ENCODE measurements at places on chromosomes 4 and X.

GRCh38 chr4:20283039-20283438 lies 31.3 kb downstream of the SLIT2 start:
- no peak for DNase-seq

DNA sequence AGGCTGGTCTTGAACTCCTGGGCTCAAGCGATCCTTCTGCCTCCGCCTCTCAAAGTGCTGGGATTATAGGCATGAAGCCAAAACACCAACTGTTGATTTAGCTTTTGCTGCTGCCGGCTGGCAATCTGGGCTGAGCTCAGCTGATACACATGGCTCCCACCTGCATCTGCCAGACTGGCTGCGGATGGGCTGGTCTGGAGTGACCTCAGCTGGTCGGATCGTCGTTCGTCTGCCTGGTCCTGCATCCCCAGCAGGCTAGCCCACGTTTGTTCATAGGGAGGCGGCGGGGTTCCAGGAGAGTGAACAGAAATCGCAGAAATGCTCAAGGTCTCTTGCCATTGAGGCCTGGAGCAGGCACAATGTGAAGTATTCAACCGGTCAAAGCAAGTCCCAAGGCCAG lies 74.4 kb upstream of the DDX3X start:
- no peak for DNase-seq

- no peak for DNase-seq
Measured at GRCh38 chr4:98275145-98275544, 14.0 kb downstream of the RAP1GDS1 start.

DNA sequence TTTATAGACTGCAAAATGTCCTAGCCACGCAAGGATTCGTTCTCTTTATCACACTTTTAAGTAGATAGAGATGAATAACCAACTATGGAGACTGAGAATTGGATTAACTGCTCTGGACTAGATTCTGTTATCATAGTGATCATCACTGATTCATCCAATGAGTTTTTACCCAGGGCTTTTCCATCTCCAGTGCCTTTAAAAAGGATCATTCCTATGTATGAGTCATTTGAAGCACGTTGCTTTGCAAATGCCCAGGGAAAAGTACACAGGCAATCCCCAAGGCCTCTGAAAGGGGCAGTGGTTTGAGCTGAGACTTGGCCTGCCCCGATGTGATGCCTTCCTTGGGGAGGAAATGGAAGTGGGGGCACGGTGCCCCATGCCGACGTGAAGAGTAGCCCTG lies 122.7 kb upstream of the PSAPL1 start:
- no peak for DNase-seq

DNA sequence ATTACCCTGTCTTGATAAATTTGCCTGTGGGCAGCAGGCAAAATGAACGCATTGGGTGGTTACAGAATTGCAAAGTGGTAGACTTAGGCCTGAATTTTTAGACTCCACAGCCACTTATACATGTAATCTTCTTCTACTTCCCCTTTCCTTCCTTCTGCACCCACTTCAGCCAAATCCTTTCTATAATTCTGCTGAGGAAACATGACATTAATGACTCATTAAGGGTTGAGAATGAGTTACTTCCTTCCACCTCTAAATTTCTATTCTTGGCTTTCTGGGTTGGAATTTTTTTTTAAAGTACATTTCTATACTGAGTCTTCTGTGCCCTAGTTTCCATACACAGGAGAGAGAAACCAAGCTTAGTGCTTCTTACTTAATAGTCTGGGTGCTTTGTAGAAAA lies 10.1 kb downstream of the PAPSS1 start:
- no peak for DNase-seq

- DNase-seq, result no peak
Measured at GRCh38 chrX:44946771-44947170, 73.8 kb downstream of the KDM6A start.

- peak; percentile 17 for DNase-seq
Measured at GRCh38 chr4:74365761-74366160, 816 bp downstream of the EREG start.

DNA sequence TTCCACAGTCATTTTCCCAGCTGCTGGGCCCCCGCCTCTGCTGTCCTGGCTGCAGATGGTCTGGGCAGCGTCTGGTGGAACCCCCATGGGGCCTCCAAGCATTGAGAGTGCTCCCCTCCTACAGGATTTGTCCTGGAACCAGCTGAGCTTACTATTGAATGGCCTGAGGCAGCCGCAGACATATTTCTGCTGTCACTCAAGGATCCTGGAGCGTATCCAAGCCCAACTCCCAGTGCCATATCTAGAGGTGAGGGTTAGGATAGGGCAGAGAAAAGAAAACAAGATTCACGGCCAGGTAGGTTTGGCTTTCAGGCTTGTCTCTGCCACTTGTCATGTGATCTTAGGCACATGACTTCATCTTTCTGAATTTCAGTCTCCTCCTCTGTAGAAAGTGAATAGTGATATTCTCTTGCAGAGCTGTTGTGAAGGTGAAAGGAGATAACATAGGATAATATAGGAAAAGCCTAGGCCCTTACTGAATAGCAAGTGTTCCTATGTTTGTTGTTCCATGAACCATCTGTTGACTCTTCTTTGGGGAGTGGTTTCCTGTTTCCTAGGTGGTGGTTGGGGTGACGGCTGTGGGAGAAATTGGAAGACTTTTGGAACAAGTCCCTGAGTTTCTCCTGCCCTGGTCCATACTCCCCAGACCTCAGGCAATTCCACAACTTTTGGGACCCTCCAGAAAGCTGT lies 52.3 kb downstream of the SEPSECS start:
- DNase-seq, result no peak

DNA sequence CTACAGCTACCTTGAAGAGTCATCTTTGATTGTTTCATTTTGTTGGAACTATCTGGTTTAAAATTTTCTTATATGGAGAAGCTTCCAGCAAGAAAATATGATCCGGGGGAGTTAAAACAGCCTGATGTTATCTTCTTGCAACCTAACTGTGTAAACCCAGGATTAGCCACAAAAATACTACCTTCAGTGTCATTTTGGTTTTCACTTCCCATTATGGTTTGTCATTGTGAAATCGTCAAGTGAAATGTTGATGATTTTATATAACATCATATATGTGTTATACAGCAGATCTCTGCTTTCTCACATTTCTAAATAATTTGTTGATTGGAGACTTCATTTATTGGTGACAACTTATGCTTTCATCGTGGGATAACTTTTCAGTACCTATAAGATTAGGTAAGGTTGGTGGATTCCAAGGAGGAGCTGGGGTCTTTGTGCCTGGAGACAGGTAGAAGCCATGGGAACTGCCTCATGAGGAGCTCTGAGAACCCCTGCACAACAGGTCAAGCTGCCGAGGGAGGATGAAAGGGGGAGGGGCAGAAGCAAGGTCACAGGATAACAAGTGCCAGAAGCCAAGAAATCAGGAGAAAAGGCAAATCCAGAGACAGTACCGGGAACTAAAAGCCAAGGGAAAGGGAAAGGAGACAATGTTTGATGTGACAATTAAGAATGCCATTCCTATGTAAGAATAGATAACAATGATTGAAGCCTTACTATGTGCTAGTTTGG lies 7.2 kb downstream of the ARHGAP24 start:
- DNase-seq, result no peak

DNA sequence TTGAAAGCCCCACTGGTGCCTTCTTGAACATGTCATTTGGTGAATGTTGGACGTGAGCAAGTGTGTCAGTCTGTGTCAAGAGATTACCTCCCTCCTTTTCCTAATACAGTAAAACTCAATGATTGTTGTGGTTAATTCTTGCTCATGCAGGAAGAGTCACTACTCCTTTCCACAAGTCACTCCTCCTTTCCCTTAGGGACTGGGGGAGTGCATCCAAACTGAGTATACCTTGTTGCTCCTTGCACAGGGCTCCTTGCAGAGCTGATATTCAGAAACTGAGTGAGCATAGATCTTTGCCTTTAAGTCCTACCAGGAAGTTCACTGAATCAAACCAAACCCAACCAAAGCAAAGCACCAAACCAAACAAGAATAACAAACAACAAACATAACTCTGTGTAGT lies 63.9 kb downstream of the GPR50 start:
- DNase-seq, result no peak

DNA sequence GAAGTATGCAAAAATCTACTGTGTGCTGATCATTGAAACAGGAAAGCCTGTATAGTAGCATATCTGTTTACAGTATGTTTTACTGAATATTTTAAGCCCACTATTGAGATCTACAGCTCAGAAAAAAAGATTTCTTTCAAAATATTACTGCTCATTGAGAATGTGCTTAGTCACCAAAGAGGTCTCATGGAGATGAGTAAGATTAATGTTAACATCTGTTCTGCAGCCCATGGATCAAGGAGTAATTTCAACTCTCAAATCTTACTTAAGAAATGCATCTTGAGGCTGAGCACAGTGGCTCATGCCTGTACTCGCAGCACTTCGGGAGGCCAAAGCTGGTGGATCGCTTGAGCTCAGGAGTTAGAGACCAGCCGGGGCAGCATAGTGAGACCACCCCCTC lies 3.3 kb downstream of the RNF4 start:
- no peak for DNase-seq

DNA sequence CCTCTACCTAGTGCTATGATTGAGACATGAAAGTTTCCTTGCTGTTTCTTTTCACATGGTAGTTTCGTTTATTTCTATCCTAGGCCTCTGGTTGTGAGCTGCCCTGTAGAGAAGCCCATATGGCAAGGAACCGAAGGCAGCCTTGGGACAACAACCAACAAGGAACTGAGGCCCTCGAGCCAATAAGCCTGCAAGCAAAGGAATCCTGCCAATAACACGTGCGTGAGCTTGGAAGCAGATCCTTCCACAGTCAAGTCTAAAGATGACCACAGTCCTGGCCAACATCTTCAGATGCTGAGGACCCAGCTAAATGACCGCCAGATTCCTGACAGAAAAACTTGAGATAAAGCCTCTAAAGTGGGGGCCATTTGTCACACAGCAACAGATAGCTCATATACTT lies 100.4 kb upstream of the FAM9B start:
- DNase-seq, result no peak

- DNase-seq, result no peak
Measured at GRCh38 chrX:10564484-10564883, 55.9 kb downstream of the MID1 start.

DNA sequence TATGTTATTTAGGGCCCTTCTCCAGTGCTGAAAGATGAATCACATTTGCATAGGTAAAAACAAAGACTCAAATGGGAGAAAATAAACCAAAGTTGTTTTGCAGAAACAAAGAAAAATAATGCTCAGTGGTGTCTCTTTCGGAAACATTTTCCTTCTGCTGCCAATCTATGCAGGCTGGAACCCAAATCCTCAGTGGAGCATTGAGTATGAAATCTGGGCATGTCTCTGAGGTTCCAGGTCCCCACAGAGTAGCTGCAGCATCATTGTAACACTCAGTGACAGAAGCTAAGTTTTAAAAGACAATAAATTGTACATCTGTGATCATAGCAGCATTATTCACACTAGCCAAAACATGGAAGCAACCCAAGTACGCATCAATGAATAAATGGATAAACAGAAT lies 303.6 kb downstream of the FBXW7 start:
- DNase-seq, result no peak

DNA sequence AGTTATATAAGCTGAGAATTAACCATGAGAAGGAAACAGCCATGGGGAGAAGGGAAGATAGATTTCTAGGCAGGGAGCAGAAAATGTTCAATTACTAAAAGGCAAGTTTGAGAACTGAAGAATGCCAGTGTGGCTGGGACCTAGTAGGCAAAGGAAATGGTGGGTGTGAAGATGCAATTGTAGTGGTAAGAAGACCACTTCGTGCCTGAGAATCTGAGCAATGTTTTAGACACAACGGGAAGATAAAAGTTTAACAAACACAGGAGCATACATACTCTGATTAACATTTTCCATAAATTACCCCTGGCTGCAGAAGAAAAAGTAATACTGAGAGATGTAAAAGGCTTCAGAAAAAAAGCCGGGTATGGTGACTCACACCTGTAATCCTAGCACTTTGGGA lies 18.1 kb upstream of the MMRN1 start:
- DNase-seq, result no peak

GRCh38 chrX:101551380-101551767 lies 1.0 kb downstream of the ARMCX1 start:
- no peak for DNase-seq

DNA sequence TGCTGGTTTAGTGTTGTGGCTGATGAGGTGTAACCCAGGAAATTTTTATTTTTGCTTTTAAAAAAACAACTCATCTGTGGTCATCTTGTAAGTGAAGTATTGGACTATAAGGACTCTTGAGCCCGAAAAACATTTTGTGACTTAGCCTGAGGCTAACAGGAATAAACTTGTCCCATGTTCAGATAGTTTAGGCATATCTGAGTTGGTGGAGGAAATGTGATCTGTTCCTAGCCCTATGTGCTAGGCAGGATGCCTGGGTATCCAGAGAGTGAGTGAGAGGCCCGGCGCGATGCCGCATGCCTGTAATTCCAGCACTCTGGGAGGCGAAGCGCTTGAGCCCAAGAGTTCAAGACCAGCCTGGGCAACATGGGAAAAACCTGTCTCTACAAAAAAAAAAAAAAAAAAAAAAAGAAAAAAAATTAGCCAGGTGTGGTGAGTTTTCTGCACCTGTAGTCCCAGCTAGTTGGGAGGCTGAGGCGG lies 3.7 kb downstream of the SMS start:
- no peak for DNase-seq

DNA sequence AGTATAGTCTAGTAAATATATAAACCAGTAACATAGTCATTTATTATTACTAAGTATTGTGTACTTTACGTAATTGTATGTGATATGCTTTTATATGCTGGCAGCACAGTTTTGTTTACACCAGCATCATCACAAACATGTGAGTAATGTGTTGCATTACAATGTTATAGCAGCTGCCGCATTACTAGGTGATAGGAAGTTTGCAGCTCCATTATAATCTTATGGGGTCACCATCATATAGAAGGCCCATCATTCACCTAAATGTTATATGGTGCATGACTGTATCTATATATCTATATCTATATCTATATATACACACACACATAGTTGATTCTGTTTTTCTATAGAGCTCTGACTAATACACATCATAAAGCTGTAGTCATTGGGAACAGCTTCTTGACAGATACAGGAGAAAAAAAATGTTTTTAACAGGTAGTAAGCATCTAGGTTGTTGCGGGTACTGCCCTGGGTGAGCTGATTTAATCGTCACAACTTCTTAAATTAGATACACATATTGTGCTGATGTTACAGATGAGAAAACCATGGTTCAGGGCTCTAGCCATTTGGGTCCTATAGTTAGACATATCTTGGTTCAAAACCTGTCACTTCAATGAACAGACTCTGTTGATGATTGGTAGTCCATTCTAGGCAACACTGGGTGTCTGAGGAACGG lies 77.9 kb downstream of the CLNK start:
- DNase-seq, result no peak

Measured in bone marrow (tissue), 2 donors.